ENCODE measurements at places on chromosomes 7 and 10. TPM values are rescaled to one million over a fixed set of nuclear protein-coding genes. Genes with fewer than 3 reads are reported as not detected.

DNA sequence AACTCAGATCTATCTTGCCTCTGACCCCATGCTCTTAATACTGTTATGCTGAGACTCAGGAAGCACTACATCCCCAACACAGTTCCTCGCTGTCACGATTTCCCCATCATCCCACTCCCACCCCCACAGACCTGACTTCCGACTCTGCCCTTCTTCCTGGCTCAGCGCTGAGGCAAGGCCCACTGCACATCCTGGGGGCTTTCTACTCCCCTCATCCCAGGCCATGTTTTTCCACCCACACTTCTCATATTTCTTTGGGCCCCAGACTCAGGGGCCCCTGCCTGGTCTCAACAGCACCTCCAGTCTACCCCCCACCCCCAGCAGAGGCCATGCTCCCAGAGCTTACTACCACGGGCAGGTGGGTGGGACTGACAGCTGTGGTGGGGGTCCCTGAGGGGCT is 7.7 kb upstream of the NDST2 start:
- H3K4me1 ChIP-seq, result peaks cover 36% of the 10 kb centered on the region
- peak overlapping the region; percentile 11 for H3K27ac ChIP-seq
- peaks cover 4% of the 10 kb centered on the region for H3K36me3 ChIP-seq
- no peak overlapping the region for H3K4me3 ChIP-seq
- DNase-seq, result no peak

PNLIP gene
- total RNA-seq, result not detected

DNA sequence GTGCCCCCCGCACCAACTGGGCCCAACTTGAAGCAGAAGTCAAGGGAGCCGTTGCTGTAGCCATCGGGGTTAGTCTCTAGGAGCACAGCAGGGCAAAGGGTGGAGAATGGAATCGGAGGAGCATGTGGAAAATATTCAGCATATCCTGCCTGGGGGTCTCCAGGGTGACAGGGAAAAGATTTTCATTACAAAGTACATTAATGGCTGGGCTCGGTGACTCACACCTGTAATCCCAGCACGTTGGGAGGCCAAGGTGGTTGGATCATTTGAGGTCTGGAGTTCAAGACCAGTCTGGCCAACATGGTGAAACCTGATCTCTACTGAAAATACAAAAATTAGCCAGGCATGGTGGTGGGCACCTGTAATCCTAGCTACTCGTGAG is 53.8 kb upstream of the ABLIM1 start:
- H3K36me3 ChIP-seq, result no peaks in the 10 kb centered on the region
- H3K4me3 ChIP-seq, result no peak overlapping the region
- no peaks in the 10 kb centered on the region for H3K27me3 ChIP-seq
- no peak for DNase-seq

AMZ1 gene
- total RNA-seq, result 1.2 TPM

DNA sequence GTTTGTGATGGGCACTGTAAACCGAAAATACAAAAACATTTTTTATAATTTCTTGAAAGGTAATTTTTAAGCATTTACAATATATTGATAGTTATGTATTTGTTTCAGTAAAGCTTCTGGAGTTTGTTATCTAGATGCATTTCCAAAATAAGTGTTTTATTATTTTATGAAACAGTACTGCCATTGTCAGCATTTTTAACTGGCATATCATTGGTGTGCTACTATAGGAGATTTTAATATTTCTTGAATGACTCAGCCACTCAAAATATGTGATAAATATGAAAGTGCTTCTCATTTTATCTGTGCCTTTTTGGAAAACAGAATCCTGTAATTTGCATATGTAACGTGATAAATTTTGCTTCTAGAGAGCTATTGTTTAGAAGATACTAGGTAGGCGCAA is 97.9 kb downstream of the ANKIB1 start:
- no peak for DNase-seq
- no peak overlapping the region for H3K4me3 ChIP-seq
- H3K36me3 ChIP-seq, result peaks cover 13% of the 10 kb centered on the region
- H3K4me1 ChIP-seq, result no peaks in the 10 kb centered on the region
- H3K27ac ChIP-seq, result no peak overlapping the region
- H3K27me3 ChIP-seq, result no peaks in the 10 kb centered on the region

DNA sequence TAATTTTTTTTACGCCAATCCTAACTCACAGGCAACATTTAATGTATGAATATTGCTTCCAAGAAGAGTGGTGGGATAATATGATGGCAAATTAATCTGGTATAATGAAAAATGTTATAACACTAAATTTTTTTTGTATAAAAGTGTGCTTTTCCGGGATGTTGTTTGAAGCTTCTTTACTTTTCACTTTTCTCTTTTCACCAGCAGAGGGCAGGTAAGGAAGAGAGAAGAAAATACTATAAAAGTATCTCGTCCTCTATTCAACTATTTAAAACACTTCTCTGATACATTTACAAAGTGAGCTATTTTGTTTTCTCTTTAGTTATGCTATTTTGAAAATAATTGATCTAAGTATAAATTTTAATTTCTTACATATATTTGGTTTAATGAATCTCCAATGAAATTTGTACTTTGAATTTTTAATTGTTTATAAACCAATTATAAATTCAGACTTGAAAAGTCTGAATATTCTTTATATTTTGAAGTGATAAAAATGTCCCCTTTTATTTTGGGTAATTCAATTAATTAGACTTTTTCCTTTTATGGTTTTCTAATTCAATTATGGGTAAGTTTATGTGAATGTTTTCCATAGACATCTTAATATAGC is 20.7 kb upstream of the CFTR start:
- H3K4me3 ChIP-seq, result no peak overlapping the region
- H3K27me3 ChIP-seq, result no peaks in the 10 kb centered on the region
- no peaks in the 10 kb centered on the region for H3K4me1 ChIP-seq
- H3K27ac ChIP-seq, result no peak overlapping the region
